ENCODE measurements at places on chromosomes 2 and 18.

- peaks cover 4% of the 10 kb centered on the region for H3K36me3 ChIP-seq
- no peaks in the 10 kb centered on the region for H3K27me3 ChIP-seq
- no peak for DNase-seq
- no peak overlapping the region for H3K27ac ChIP-seq
- H3K4me3 ChIP-seq: no peak overlapping the region
- H3K4me1 ChIP-seq: peaks cover 57% of the 10 kb centered on the region
These were observed 8.6 kb downstream of the CCNT2 start for GRCh38 chr2:134927195-134927594.

GRCh38 chr2:160516547-160517365 lies 23.1 kb upstream of the RBMS1 start:
- no peak overlapping the region for H3K27ac ChIP-seq
- no peak overlapping the region for H3K4me3 ChIP-seq
- peaks cover 12% of the 10 kb centered on the region for H3K4me1 ChIP-seq
- H3K27me3 ChIP-seq: no peaks in the 10 kb centered on the region

DNA sequence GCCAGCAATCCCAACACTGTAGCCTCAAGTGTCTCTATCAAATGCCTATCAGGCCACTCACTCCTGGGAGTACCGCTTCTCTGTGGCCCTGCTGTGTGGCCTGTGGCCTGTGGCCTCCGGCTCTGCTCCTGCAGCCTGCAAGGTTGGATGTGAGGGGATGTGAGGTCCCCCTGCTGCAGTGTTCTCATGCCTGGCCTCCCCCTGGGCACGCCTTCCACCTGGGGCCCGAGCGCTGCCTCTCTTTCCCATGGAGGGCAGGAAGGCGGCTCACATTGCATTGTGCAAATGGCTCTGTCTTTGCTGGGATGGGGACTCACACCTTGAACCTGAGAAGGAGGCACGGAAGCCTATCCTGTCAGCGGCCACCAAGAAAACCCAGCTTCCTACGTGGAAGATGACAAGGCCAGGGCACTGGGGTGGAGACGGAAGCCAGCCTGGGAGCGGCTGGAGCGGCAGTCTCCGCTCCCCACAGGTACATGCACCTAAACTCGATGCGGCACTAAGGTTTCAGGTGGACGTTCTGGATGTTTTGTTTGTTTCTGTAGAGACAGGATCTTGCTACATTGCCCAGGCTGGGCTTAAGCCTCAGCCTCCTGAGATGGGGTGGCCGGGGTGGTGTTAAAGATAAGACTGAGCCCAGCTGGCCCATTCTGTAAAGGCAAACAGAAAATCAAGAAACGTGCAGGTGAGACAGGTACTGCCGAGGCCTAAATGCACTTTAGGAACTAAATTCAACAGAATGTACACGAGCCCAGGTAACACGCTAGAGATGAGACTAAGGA lies 140.1 kb downstream of the HDAC4 start:
- no peak for DNase-seq
- H3K27ac ChIP-seq: peak overlapping the region; percentile 97
- H3K36me3 ChIP-seq: no peaks in the 10 kb centered on the region
- H3K4me1 ChIP-seq: peaks cover 58% of the 10 kb centered on the region

GRCh38 chr2:233363744-233364235 lies 9.5 kb downstream of the DGKD start:
- no peak overlapping the region for H3K27ac ChIP-seq
- no peaks in the 10 kb centered on the region for H3K27me3 ChIP-seq
- H3K4me3 ChIP-seq: no peak overlapping the region
- peaks cover 32% of the 10 kb centered on the region for H3K4me1 ChIP-seq
- H3K36me3 ChIP-seq: peaks cover 9% of the 10 kb centered on the region

- H3K27me3 ChIP-seq: peaks cover 82% of the 10 kb centered on the region
- H3K4me3 ChIP-seq: peak within 1 kb of the TSS; percentile 77
- peaks cover 7% of the 10 kb centered on the region for H3K36me3 ChIP-seq
- peaks cover 10% of the 10 kb centered on the region for H3K4me1 ChIP-seq
These were observed at the start of gene MYO5B for GRCh38 chr18:50194631-50195532. Gene MYO5B (minus strand): TSS chr18:50195147. CDS start chr18:50194793, 354 bp downstream.

GRCh38 chr2:85254540-85255300 lies 73.1 kb downstream of the TGOLN2 start:
- DNase-seq: no peak
- H3K36me3 ChIP-seq: no peaks in the 10 kb centered on the region
- no peaks in the 10 kb centered on the region for H3K4me1 ChIP-seq
- H3K4me3 ChIP-seq: no peak overlapping the region

DNA sequence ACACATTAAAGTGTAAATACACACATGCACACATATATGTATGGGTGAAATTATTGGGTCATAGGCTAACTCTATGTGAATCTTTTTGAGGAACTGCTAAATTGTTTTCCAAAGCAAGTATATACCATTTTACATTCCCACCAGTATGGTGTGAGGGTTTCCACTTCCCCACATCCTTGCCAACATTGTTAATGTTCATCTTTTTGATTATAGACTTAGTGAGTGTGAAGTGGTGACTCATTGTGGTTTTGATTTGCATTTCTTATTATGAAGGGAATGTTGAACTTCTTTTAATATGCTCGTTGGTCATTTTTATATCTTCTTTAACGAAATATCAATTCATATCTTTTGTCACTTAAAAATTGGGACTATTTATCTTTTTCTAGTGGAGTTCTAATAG lies 181.8 kb upstream of the GCFC2 start:
- no peaks in the 10 kb centered on the region for H3K27me3 ChIP-seq
- H3K36me3 ChIP-seq: no peaks in the 10 kb centered on the region
- no peak overlapping the region for H3K4me3 ChIP-seq
- no peak for DNase-seq
- H3K4me1 ChIP-seq: no peaks in the 10 kb centered on the region

DNA sequence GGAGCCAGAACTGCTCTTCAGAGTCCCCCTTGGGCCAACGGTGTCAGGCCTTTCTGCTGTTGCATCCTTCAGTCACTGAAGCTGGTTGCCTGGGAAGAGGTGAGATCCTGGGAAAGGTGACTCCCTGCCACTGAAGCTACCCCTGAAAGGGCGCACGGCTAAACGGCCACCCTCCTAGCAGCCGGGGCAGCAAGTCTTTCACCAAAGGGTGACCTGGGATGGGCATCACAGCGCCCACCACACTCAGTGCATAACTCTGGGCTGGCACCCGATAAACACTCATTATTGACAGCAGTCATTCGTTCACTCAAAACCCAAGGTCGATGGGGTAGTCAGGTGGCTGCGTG lies 26.5 kb upstream of the FOSL2 start:
- peaks cover 59% of the 10 kb centered on the region for H3K4me1 ChIP-seq
- peak overlapping the region; percentile 84 for H3K4me3 ChIP-seq
- DNase-seq: no peak
- no peaks in the 10 kb centered on the region for H3K27me3 ChIP-seq
- peak overlapping the region; percentile 83 for H3K27ac ChIP-seq
- H3K36me3 ChIP-seq: no peaks in the 10 kb centered on the region

- H3K27ac ChIP-seq: no peak overlapping the region
- H3K4me1 ChIP-seq: peaks cover 5% of the 10 kb centered on the region
- no peaks in the 10 kb centered on the region for H3K36me3 ChIP-seq
- no peak overlapping the region for H3K4me3 ChIP-seq
- H3K27me3 ChIP-seq: peaks cover 22% of the 10 kb centered on the region
These were observed 627.0 kb upstream of the SLC39A10 start for GRCh38 chr2:195029804-195030654.

DNA sequence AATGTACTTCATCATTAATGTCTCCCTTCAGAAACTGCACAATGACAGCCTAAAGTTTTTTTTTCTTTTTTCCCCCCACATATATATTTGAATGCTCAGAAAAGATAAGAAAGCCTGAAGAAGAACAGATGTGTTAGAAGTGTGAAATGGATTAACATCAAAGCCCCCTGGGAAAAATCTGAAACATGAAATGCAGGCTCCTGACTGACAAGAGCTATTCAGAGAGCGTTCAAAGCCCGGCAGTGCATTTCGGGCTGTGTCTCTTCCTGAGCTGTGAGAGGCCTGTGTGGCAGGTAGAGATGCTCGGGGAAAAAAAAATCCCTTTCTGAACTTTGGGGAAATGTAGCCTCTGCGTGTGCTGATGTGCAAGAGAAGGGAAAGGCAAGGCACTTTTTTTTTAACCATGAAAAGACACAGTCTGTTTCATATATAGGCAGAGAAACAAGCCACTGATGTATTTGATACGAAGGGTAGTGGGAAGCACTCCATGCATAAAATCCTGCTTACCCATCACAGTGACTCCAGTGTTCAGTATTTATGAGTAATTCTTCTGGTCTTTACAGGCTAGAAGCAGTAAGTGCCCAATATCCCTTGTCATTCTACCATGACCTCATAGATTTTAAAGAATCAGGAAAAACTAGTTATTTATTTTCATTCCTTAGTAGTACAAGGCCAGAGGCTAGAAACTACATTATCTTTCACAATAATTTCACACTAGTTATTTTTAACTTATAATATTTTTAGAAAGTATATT lies 1574.2 kb upstream of the PIK3C3 start:
- H3K4me3 ChIP-seq: no peak overlapping the region
- no peak overlapping the region for H3K27ac ChIP-seq
- H3K27me3 ChIP-seq: no peaks in the 10 kb centered on the region
- H3K36me3 ChIP-seq: no peaks in the 10 kb centered on the region

- no peak overlapping the region for H3K27ac ChIP-seq
- no peak overlapping the region for H3K4me3 ChIP-seq
- peaks cover 14% of the 10 kb centered on the region for H3K27me3 ChIP-seq
- H3K36me3 ChIP-seq: peaks cover 4% of the 10 kb centered on the region
- no peak for DNase-seq
These were observed 94.0 kb downstream of the GLI2 start for GRCh38 chr2:120829633-120830025.

DNA sequence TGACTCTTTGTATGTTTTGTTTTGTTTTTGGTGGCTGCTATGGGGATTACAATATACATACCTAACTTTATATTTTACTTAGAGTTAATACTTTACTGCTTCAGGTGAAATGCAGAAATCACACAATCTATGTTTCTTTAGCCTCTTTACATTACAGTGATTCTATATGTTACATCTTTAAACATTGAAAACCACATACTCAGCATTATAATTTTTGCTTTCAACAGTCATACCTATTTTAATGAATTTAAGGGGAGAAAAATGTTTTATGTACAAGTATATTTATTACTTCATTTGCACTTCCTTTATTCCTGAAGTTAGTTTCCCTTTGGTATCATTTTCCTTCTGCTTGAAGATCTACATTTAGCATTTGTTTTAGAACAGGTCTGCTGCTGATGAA lies 23.1 kb downstream of the FAM117B start:
- H3K27ac ChIP-seq: peak overlapping the region; percentile 69
- peaks cover 45% of the 10 kb centered on the region for H3K4me1 ChIP-seq
- peaks cover 2% of the 10 kb centered on the region for H3K36me3 ChIP-seq
- H3K4me3 ChIP-seq: no peak overlapping the region
- H3K27me3 ChIP-seq: no peaks in the 10 kb centered on the region

DNA sequence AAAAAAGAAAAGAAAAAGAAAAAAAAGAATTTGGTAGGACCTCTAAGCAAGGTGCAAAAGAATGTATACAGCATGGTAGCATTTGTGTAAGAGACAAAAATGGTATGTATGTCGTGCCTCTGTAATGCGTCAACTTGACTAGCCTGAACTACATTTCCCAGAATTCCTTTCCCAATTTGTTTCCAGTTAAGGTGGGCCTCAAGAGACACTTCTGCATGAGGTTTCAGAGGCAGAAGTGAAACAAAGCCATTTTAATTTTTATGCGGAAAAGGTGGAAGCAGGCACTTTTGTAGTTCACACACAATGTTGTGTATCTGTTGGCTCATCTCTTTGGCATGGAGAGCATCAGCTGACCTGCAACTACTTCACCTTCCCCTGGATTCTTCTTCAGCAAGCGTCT lies 56.5 kb upstream of the PAPOLG start:
- H3K27me3 ChIP-seq: peaks cover 5% of the 10 kb centered on the region
- peaks cover 2% of the 10 kb centered on the region for H3K4me1 ChIP-seq
- no peaks in the 10 kb centered on the region for H3K36me3 ChIP-seq
- no peak overlapping the region for H3K4me3 ChIP-seq
- H3K27ac ChIP-seq: no peak overlapping the region

GRCh38 chr18:46916551-46917107 lies 678 bp downstream of the PIAS2 start:
- peaks cover 32% of the 10 kb centered on the region for H3K4me1 ChIP-seq
- H3K4me3 ChIP-seq: peak overlapping the region; percentile 88
- peak overlapping the region; percentile 86 for H3K27ac ChIP-seq
- H3K36me3 ChIP-seq: no peaks in the 10 kb centered on the region

DNA sequence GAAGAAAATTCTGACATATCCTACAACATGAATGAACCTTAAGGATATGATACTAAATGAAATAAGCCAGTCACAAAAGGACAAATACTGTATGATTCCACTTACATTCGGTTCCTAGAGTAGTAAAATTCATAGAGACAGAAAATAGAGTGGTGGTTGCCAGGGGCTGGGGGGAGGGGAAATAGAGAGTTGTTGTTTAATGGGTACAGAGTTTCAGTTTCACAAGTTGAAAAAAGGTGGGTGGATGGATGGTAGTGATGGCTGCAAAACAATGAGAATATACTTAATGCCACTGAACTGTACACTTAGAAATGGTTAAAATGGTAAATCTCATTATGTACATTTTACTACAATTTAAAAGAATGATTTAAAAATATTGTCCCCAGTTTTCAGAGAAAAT lies 53.3 kb upstream of the NFU1 start:
- peaks cover 10% of the 10 kb centered on the region for H3K4me1 ChIP-seq
- no peak overlapping the region for H3K27ac ChIP-seq
- no peaks in the 10 kb centered on the region for H3K27me3 ChIP-seq
- no peak overlapping the region for H3K4me3 ChIP-seq

GRCh38 chr18:63237881-63238692 lies 81.5 kb downstream of the BCL2 start:
- no peaks in the 10 kb centered on the region for H3K27me3 ChIP-seq
- H3K4me1 ChIP-seq: peaks cover 35% of the 10 kb centered on the region
- H3K27ac ChIP-seq: peak overlapping the region; percentile 29
- DNase-seq: no peak
- peaks cover 5% of the 10 kb centered on the region for H3K36me3 ChIP-seq

- H3K27ac ChIP-seq: no peak overlapping the region
- H3K4me3 ChIP-seq: no peak overlapping the region
- peaks cover 20% of the 10 kb centered on the region for H3K36me3 ChIP-seq
- no peaks in the 10 kb centered on the region for H3K27me3 ChIP-seq
- no peak for DNase-seq
These were observed 500.1 kb downstream of the ARHGAP15 start for GRCh38 chr2:143629340-143629739.

DNA sequence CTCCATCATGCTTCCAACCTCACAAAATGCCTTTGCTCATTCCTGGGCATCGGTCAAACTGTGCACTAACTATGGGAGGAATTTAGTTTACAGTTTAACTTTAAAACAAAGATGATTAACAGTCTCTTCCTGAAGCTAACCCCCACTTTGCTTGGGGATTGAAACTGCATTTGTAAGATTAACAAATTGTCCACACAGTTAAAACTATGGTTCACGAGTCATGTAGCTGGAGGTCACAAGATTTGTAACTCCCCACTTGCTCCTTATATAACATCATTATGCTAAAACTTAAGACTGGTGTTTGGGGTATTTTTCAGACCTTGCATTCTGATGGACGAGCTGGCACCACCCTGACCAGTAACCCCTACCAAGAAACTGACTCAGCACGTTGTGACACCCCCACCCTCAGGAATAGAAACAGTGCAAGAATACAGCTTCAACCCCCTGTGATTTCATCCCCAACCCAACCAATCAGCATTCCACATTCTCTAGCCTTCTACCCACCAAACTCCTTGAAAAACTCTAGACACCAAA lies 252.3 kb downstream of the MBD5 start:
- no peaks in the 10 kb centered on the region for H3K27me3 ChIP-seq
- H3K4me3 ChIP-seq: no peak overlapping the region
- H3K36me3 ChIP-seq: peaks cover 17% of the 10 kb centered on the region
- H3K4me1 ChIP-seq: peaks cover 2% of the 10 kb centered on the region
- H3K27ac ChIP-seq: no peak overlapping the region
- DNase-seq: no peak

- H3K36me3 ChIP-seq: peaks cover 7% of the 10 kb centered on the region
- DNase-seq: no peak
These were observed 16.0 kb upstream of the E2F6 start for GRCh38 chr2:11481789-11482472.

Data from T-helper 17 cell (primary cell).